ENCODE measurements at places on chromosomes 2 and 18. TPM values are rescaled to one million over a fixed set of nuclear protein-coding genes. Genes with fewer than 3 reads are reported as not detected.

DNA sequence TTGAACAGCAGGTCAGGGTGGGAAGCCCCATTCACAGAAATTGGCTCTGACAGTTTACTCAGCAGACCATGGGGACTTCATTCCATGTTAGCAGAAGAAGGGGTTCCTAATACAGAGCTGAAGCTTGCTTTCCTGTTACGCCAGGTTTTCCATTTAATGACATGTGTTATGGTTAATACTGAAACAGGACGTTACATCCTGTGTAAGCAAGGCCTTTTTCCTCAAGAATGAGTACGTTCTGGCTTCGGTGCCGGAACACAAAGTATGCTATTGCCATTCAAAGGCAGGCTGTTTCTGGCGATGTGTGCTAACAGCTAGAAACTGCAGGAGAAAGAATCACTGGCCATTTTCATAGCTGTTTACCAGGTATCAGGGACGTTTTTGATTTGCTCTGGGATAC lies 190.4 kb downstream of the SNTG2 start:
- H3K4me1 ChIP-seq: peaks cover 2% of the 10 kb centered on the region
- no peaks in the 10 kb centered on the region for H3K27me3 ChIP-seq
- H3K36me3 ChIP-seq: peaks cover 29% of the 10 kb centered on the region
- H3K4me3 ChIP-seq: no peak overlapping the region

DNA sequence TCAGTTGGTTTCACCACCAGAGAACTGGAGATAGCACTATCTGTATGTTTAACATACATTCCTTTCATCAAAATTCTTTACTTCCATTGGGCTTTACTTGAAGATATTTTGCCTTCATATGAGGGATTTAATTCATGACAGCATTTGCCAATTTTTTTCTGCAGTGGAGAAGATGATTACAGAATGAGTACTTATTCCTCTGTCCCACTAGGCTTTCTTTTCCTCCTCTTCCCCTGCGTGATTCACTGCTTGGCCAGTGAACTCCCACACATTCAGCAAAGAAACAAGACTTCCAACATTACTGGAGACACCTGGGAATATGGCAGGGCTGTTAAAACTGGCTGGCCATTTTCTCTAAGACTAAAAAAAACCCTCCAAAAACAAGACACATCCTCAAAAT lies 425.8 kb upstream of the KCNH7 start:
- H3K4me3 ChIP-seq: no peak overlapping the region
- H3K27me3 ChIP-seq: no peaks in the 10 kb centered on the region
- H3K27ac ChIP-seq: no peak overlapping the region
- H3K4me1 ChIP-seq: no peaks in the 10 kb centered on the region

DNA sequence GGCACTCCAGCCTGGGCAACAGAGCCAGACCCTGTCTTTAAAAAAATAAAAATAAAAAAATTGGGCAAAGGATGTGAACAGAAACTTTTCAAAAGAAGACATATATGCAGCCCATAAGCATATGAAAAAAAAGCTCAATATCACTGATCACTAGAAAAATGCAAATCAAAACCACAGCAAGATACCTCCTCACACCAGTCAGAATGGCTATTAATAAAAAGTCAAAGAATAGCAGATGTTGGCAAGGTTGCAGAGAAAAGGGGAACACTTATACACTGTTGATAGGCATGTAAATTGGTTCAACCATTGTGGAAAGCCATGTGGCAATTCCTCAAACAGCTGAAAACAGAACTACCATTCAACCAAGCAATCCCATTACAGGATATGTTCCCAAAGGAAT lies 204.1 kb upstream of the SRD5A2 start:
- peaks cover 7% of the 10 kb centered on the region for H3K4me1 ChIP-seq
- no peak for DNase-seq
- no peak overlapping the region for H3K4me3 ChIP-seq
- peaks cover 5% of the 10 kb centered on the region for H3K27me3 ChIP-seq

DNA sequence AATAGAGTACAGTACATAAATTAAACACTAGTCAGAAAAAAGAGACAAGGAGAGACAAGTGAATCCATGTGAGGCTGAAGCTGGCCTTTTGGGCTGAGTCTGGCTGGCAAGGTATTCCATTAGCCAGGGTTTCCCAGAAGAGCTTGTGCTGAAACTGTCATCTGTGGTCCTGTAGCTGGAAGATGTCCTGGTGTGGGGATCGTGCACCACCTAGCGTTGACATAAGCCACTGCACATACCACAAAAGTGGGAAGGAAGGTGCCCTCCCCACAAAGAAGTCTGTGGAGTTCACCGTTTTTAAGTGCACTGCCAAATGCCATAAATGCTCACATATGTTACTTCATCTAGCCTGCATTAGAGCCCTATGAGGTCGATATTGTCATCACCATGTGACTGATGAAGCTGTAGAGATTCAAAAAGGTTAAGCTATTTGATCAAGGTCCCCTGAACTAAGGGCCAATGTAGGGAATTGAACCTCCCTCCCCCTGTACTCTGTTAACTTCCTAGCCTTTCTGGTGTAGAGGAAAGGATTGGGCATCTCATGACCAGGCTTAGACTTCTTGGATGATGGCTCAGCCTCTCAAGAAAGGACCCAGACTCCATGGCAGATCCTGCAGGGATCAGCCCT lies 31.9 kb upstream of the GALNT14 start:
- no peaks in the 10 kb centered on the region for H3K4me1 ChIP-seq
- H3K36me3 ChIP-seq: no peaks in the 10 kb centered on the region
- peaks cover 2% of the 10 kb centered on the region for H3K27me3 ChIP-seq
- H3K4me3 ChIP-seq: no peak overlapping the region
- no peak overlapping the region for H3K27ac ChIP-seq
- DNase-seq: peak; percentile 64

Gene EPHA4
- total RNA-seq: 11.0 TPM

GRCh38 chr18:36075862-36076587 lies 8.7 kb upstream of the RPRD1A start:
- H3K36me3 ChIP-seq: peaks cover 18% of the 10 kb centered on the region
- H3K4me1 ChIP-seq: no peaks in the 10 kb centered on the region
- peaks cover 13% of the 10 kb centered on the region for H3K27me3 ChIP-seq
- H3K4me3 ChIP-seq: no peak overlapping the region
- no peak overlapping the region for H3K27ac ChIP-seq

Gene SNRNP200
- total RNA-seq: 226 TPM

DNA sequence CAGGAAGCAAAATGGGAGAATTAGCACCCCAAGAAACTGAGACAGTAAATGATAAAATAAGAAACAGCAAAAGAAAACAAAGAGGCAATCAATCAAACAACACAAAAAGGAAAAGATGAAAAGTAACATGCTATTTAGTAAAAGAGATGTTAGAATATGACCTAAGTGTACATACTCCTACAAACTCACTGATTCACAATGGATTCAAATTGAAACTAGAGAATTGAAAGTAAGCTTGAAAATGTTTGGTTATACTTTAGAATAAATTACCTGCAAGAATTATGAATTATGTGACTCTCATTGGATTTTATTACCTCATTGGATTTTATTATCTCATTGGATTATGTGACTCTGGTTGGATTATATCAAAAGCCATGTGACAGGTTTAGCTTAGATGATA lies 22.8 kb upstream of the CCNYL1 start:
- H3K36me3 ChIP-seq: no peaks in the 10 kb centered on the region
- no peak overlapping the region for H3K4me3 ChIP-seq
- H3K27ac ChIP-seq: no peak overlapping the region
- 0 out of 2 replicates have a peak, but pooled peaks cover 3% of the 10 kb centered on the region for H3K4me1 ChIP-seq
- no peak for DNase-seq

DNA sequence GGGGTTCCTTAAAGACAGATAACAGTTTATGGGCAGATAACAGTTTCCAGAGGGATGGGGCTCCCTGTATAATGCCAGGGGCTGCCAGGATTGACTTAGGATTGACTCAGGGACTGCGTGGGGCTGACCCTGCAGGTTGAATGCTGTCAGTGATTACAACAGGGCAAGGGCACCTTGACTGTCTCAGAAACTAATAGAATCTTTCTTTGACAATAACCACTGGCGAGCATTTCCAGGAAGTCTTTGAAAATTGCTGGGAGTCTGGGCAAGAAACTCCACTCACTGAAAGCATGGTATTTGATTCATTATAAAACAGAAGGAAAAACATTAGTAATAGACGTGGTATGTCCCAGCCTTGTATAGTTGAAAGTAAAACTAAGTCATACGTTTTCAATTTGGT lies 101.0 kb downstream of the GPD2 start:
- H3K27ac ChIP-seq: no peak overlapping the region
- DNase-seq: no peak
- H3K27me3 ChIP-seq: no peaks in the 10 kb centered on the region
- H3K4me3 ChIP-seq: no peak overlapping the region

Gene GBX2
- 15.3 TPM for total RNA-seq

- no peak overlapping the region for H3K27ac ChIP-seq
- DNase-seq: no peak
- H3K4me3 ChIP-seq: no peak overlapping the region
- peaks cover 26% of the 10 kb centered on the region for H3K36me3 ChIP-seq
- no peaks in the 10 kb centered on the region for H3K27me3 ChIP-seq
- H3K4me1 ChIP-seq: no peaks in the 10 kb centered on the region
Measured at GRCh38 chr2:142966284-142966683, 88.8 kb downstream of the KYNU start.

- H3K4me3 ChIP-seq: no peak overlapping the region
- no peaks in the 10 kb centered on the region for H3K36me3 ChIP-seq
- peaks cover 17% of the 10 kb centered on the region for H3K4me1 ChIP-seq
- no peaks in the 10 kb centered on the region for H3K27me3 ChIP-seq
Measured at GRCh38 chr2:39127973-39128372, 7.1 kb upstream of the SOS1 start.

DNA sequence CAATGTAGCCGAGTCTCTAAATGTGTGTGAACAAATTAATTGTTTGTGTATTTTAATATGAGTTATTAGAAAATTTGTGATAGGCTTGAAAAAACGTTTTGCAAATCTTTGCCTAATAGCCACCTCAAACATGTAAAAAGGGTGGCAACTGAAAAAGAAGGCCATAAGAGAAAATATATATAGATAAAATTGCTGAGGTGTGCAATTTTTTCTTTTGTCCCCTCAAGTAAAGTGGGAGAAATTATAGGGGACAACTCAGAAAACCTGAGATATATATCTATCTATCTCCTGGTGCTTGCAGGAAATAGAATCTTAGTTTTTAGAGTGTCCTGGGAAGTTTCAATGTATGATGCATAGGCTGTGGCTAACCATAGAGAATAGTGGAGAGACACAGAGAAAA lies 201.4 kb upstream of the LRP1B start:
- H3K27me3 ChIP-seq: no peaks in the 10 kb centered on the region
- H3K4me3 ChIP-seq: no peak overlapping the region
- H3K36me3 ChIP-seq: no peaks in the 10 kb centered on the region
- no peak overlapping the region for H3K27ac ChIP-seq

Gene HJURP
- 83.7 TPM for total RNA-seq

DNA sequence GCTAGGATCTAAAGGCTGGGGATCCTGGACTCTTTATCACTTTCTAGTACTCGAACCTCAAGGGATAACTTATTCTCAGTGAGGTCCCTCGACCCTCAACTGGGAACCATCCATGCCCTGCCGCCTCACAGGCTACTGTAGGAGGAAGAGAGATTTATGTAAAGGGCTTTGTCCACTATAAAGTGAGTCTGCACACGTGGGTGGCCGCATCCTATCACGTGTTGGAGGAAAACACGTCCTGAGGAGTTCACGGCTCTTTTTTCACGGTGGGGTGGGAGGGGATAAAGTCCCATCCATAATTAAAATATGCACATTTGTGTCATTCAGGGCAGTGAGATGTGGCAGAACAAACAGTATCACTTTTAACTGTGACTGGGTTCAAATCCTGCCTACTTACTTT lies 176.6 kb downstream of the KLHL29 start:
- H3K27ac ChIP-seq: no peak overlapping the region
- H3K4me3 ChIP-seq: no peak overlapping the region
- no peaks in the 10 kb centered on the region for H3K27me3 ChIP-seq
- H3K4me1 ChIP-seq: peaks cover 6% of the 10 kb centered on the region
- DNase-seq: no peak

- peaks cover 4% of the 10 kb centered on the region for H3K36me3 ChIP-seq
- no peak overlapping the region for H3K27ac ChIP-seq
- H3K27me3 ChIP-seq: no peaks in the 10 kb centered on the region
- no peak overlapping the region for H3K4me3 ChIP-seq
- DNase-seq: no peak
Measured at GRCh38 chr2:234577191-234577590, 80.3 kb upstream of the ARL4C start.

DNA sequence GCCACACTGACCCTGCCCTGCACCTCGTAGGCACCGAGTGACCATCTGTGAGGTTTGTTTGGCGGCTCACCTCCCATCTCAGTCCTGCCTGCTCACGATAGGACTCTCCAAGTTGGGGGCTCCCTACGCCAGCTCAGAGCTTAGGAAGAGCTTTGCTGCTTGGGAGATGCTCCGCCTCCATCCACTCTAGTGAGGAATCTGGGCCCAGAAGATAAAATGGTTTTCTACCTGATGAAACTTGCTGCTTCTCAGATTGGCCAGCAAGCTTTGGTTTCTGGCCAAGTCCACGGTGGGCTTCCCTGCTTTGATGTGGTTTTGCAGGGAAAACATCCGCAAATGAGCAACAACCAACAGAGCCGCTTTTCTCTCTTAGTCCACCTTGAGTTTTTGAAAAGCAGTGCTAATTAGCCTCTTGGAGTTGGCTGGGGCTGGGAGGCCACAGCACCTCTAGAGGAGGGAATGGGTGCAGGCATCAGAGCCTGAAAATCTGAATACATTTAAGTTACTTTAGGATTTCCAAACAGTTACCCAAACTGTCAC lies 42.2 kb downstream of the THNSL2 start:
- peak overlapping the region; percentile 44 for H3K4me3 ChIP-seq
- H3K4me1 ChIP-seq: peaks cover 21% of the 10 kb centered on the region
- no peak overlapping the region for H3K27ac ChIP-seq
- H3K36me3 ChIP-seq: no peaks in the 10 kb centered on the region
- H3K27me3 ChIP-seq: no peaks in the 10 kb centered on the region

DNA sequence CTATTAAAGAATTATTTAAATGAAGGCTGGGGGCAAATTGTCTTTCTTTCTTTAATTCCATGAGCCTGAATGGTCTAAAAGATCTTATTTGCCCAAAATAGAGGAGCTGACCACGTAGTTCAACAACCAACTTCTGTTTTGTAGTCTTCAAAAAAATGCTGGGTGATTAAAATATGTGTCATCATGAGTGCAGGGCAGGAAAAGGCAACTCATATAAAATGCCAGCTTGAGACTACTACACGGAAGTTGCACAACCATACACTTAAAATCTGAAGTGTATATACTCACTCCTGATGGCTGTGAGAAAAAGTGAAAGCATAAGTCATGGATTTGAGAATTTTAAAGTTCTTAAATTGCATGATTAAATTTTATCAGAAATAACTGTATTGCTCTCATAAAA lies 210.9 kb downstream of the DYM start:
- peaks cover 7% of the 10 kb centered on the region for H3K4me1 ChIP-seq
- no peak overlapping the region for H3K4me3 ChIP-seq
- no peak for DNase-seq
- H3K27ac ChIP-seq: no peak overlapping the region
- peaks cover 22% of the 10 kb centered on the region for H3K36me3 ChIP-seq

- H3K27me3 ChIP-seq: no peaks in the 10 kb centered on the region
- no peak for DNase-seq
- peaks cover 4% of the 10 kb centered on the region for H3K36me3 ChIP-seq
- H3K4me3 ChIP-seq: no peak overlapping the region
- H3K4me1 ChIP-seq: peaks cover 20% of the 10 kb centered on the region
- no peak overlapping the region for H3K27ac ChIP-seq
Measured at GRCh38 chr18:47613929-47614328, 316.5 kb downstream of the SMAD2 start.

Gene CNTNAP5
- total RNA-seq: 0.34 TPM

Data from WTC11 (cell line).